ENCODE measurements at places on chromosomes 1 and 21.

GRCh38 chr1:205670150-205670446 lies 10.2 kb downstream of the SLC45A3 start:
- no peak for DNase-seq

- DNase-seq, result no peak
Measured at GRCh38 chr1:225476100-225476511, 48.3 kb upstream of the LBR start.

GRCh38 chr1:167434306-167434705 lies 84.0 kb downstream of the CD247 start:
- no peak for DNase-seq

GRCh38 chr1:150233359-150234308 lies 2.3 kb downstream of the ANP32E start:
- DNase-seq, result no peak

DNA sequence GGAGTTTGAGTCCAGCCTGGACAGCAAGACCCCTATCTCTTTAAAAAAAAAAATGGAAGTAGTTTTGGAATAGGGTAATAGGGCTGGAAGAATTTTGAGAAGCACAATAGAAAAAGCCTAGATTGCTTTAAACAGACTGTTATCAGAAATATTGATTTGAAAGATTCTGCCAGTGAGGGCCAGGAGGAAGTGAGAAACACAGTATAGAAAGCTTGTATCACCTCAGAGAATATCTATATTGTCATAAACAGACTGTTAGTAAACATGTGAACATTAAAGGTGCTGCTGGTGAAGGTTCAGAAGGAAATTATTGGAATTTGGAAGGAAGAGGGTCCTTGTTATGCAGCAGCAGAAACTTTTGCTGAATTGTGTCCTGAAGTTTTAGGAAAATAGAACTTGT lies 24.8 kb upstream of the PSEN2 start:
- no peak for DNase-seq

DNA sequence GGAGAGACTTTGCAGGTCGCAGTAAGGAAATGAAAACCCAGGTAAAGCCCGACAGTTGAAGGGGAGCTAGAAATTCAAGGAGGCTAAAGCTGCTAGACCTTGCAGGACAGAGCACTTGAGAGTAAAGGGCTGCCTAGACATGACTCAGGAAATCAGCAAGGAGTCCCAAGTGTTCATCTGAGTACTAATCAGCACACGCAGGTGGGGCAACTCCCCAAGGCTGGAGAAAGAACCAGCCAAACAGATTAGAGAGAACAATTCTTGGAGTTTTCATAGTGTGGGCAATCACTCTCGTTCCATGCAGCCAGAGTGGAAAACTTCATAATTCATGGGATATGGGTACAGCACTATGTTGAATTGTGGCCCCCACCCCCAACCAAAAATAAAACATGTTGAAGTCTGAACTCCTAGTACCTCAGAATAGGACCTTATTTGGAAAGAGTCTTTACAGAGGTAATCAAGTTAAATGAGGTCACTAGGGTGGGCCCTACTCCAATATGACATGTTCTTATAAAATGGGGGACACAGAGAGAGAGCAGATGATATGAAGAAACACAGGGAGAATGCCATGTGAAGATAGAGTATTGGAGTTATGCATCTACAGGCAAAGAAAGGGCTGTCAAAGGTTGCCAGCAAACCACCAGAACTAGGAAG lies 28.0 kb downstream of the SYDE2 start:
- no peak for DNase-seq

DNA sequence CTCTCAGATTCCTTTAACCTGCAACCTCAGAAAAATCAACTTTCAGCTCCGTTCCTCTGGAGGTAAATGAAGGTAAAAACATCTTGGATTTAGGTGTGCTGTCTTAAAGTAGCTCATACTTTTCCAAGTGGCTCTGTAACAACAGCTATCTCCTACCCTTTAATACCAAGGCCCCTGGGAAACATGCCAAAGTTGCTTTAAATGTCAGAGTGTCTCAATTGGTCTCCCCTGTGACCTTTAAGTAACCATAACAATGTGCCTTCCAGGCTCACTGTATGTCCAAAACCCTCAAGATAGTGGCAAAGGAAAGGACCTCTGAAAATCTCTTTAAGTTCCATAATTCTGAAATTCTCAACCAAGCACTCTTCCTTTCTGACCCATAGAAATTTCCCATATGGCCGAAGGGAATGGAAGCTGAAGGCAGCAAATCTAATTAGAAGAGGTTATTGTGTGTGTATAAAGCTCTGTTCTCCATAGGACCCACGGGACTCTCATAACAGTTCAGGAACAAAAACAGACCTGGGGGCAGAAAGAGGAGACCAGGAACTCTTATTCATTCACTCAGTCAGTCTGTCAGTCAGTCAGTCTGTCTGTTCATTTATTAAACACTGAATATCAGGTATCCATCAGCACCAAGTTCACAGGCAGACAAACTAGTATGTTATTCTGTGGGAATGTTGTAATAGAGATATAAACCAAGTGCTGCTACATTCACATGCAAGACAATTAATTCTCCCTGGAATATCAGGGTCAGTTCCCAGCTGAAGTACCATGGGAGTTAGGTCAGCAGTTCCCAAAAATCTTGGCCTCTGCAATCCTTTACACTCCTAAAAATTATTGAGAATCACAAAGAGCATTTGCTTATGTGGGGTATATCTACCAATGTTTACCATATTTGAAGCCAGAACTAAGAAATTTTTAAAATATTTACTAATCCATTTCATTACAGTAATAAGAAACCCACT lies 19.1 kb downstream of the ASTN1 start:
- DNase-seq, result no peak

DNA sequence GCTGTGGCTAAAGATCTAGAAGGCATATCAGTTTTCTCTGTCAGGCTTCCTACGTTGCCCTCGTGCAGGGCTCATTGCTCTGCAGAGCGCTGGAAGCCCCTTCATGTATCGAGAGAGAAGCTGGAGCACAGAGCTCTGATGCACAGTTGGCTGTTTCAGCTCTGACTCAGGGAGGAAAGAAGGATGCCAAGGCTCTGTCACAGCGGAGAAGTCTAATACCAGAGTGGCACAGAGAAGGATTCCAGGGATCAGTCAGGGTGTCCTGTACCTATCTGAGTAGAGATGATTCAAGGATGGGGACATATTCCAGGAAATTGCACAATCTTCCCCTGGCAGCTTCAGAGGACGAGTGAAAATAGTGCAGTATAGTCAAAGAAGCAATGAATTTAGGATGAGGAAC lies 179.2 kb upstream of the FMN2 start:
- no peak for DNase-seq

DNA sequence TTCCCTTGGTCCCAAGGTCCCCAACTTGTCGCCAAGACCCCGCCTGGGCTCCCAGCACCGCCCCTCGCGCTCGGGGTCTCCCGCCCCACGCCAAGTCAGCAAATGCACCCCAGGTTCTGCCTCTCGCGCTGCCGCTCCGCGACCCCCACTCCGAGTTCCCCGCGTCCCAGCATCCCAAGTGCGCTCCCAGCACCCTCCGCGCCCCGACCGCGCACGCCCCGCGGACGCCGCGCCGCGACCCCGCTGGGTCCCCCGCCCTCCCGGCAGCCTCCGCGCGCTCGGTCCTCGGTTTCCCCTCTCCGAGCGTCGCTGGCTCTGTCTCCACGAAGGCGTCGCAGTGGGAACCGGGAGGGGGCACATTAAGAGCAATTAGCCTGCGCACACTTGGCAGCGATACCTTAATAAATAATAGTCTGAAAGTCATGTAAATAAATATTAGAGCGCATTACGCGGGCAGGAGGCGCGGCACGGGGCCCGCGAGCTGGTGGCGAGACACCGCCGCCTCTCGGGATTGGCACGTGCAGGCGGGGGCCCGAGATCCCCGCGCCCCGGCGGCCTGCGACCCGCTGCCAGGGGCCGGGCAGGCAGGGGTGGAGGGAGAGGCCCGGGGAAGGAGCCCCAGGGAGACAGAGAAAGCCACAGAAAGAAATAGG lies 75.9 kb downstream of the VWA5B1 start:
- no peak for DNase-seq

DNA sequence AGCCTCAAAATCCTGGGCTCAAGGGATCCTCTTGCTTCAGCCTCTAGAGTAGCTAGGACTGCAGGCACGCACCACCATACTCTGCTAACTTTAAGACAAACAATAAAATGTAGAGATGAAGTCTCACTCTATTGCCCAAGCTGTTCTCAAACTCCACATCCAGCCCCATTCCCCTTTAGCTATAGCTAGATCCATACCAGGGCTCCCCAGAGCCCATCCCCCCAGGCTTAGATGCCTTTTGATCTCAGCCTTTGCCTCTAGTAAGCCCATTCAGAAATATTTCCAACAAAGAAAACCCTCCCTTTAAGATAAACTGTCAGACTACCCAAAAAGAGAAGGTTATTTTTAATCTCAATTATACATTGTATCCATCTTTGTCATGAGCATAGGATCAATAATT lies 325.4 kb downstream of the CHRM3 start:
- DNase-seq, result no peak

DNA sequence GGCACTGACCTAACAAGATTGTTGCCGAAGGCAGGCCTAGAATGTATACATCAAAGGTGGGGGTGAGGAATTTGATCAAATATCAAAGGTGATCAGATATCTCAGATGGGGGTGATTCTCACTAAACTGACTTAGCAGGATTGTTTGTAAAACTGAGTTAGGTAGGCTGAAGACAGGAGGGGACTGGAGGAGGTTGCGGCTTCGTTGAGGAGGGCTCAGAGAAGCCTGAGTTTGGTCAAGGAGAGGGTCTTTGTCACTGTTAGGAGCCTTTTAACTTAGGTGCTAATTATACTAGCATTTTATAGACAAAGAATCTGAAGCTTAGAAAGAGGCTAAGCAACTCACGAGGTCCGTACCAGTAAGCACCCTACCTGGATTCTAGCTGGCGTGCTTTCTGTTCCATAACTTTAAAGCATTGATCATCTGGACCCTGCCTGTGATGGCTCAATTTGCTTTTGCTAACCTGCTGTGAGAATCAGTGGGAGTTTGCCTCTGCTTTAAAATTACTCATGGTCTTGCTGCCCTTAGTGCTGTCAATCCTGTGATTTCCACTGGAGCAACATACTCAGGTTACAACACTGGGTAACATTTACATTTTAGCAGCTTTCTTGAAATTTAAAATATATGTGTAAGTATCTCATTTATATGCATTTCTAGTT lies 49.8 kb downstream of the ITSN1 start:
- DNase-seq, result no peak

GRCh38 chr1:111219557-111220286 lies 7.8 kb upstream of the CHI3L2 start:
- DNase-seq, result no peak

Data from NCI-H1417 treated with DMSO at 0.1 percent for 48 hours (cell line).